ENCODE measurements at places on chromosomes 16 and 17.

- DNase-seq: no peak
Observed at GRCh38 chr16:65213866-65214595, 92.2 kb upstream of the CDH11 start.

DNA sequence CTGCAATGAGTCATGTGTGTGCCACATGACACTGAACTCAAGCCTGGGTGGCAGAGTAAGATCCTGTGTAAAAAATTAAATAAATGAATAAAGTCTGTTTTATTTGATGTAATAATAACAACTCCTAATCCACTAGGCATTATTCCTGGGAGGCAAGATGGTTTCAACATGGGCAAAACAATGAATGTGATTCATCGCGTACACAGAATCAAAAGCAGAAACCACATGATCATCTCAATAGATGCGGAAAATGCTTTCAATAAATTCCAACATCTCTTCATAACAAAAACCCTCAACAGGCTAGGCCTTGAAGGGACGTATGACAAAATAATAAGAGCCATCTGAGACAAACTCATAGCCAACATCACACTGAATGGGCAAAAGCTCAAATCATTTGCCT lies 195.4 kb downstream of the CDH11 start:
- DNase-seq: no peak

DNA sequence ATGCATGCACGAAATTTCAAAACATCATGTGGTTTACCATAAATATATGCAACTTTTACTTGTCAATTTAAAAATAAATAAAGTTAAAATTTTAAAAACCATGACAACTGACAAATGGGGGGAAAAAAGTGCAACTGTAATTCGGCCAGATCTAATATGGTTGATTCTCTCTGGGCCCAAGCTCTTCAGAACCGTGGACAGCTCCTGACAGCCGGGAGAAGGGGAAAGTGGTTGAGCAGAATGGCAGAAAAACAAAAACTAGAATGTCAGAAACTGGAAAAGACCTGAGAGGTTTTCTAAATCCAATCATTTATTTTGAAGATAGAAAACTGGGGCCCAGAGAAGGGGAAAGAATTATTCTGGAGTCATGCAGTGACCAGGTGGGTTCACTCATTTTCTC lies 126.6 kb downstream of the TMEM132E start:
- peak; percentile 40 for DNase-seq

DNA sequence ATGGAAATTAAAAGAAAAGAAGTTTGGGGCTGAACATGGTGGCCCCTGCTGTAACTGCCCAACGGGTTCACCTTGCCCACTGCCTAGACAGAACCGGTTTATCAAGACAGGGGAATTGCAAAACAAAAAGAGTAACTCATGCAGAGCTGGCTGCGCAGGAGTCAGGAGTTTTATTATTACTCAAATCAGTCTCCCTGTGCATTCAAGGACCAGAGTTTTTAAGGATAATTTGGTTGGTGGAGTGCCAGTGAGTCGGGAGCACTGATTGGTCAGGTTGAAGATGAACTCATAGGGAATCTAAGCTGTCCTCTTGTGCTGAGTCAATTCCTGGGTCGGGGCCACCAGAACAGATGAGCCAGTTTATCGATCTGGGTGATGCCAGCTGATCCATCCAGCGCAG lies 4.4 kb upstream of the SCPEP1 start:
- DNase-seq: no peak

- DNase-seq: no peak
Observed at GRCh38 chr17:72370819-72371218, 250.0 kb downstream of the SOX9 start.

DNA sequence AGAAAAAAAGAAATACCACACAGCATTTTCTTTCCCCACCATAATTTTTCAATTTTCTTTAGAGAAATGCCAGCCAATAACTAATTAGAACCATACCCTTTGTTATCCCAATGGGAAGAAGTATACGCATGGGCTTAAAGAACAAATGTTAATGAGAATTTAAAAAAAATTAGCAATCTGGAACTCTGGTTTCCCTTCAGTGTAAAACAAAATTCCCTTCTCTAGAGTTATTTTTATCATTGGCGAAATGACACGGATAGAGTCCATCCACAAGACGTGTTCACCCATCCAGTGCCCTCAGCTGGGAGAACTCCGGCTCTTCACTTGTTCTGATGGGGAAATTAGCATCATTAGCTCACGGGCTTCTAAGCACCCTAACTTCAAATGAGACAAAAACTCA lies 3.3 kb downstream of the NXN start:
- no peak for DNase-seq

DNA sequence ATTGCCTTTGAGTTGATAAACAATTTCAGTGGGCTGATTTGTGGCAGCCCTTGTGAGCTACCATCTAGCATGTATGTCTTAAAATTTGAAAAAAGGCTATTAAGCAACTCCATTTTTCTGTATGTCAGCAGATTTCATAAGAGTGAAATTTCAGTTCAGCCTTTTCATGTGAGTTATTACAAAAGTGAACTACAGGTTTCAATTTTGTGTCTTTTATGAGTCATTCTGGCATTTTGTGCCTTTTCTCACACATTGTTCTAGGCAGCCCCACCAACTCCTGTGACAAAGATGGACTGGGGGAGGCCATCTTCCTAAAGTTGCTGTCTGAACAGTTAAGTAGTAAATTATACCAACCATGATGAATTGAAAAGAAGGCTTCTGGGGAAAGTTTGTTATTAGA lies 52.1 kb downstream of the USP10 start:
- no peak for DNase-seq

DNA sequence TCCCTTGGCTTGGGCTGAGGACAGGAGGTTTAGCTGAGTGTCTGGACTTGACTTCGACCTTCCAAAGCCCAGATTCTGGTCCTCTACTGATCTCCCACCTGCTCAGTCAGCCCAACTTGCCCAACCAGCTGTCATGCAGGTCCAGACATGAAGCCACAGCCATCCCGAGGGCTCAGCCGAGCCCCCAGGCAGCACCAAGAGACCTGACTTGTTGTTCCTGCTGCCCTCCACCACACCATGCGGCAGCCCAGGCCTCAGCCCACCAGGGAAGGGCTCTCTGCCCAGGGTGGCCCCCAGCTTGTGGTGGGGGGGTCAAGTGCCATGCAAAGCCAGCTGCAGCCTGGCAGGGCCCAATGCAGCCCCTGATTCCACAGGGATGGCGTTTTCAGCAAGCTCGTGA lies 17.2 kb upstream of the CACNG4 start:
- DNase-seq: no peak

DNA sequence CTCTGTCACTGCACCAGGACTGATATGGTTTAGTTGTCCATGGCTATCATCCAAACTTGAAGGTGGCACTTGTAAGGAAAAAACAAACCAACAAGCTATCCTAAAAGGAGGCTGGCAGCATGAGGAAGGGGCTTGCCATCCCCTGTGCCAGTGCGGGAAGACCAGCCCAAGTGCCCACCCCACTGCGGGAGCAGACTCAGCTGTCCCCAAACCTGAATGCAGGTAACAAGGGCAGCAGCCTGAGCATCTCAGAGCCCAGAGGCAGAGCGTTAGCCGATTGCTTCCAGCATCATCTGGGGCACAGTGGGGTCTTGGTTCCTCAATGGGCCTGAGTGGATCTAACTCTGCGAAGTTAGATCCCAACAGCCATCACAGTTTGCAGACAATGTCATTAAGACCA lies 29.2 kb upstream of the C16orf78 start:
- no peak for DNase-seq

DNA sequence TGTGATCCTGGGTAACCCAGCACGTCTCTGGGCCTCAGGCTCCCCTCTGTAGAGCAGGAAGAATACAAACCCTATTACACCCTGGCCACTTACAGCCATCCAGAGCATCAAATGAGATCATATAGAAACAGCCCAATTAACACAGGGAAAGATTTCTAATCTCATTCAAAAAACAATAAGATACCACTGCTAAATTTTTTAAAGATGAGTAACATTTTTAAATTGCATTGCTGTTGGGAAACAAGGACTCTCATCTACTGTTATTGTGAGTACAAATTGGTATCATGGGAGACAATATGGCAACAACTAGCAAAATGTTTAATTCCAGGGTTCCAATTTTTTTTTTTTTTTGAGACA lies 41.1 kb downstream of the SRL start:
- DNase-seq: no peak

GRCh38 chr17:3532106-3532858 lies 25.3 kb downstream of the TRPV3 start:
- no peak for DNase-seq

DNA sequence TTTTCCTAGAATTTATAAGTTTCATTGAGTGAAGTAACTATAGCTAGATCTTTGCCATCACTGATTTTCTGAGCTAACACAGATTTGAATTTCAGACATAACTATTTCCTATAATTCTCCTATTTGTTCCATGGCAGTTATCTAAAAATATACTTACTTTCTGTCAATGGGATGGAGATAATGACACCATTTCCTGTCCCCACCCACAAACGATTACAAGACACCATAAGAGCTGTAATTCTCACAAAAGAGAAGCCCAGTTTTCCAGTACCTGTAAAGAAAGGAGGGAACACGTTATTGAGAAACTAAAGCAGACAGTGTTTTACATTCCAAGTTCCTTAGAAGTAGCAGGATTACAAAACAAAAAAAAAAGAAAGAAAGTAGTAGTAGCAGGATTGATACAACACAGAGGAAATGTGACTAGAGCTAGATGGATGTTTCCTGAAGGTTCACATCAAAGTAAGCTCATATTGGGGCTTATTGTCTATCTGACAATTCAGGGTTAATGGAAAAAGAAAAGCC lies 110.9 kb upstream of the TOB1 start:
- no peak for DNase-seq

- DNase-seq: peak; percentile 70
Observed at GRCh38 chr16:67663151-67663876, 2.6 kb downstream of the PARD6A start.

GRCh38 chr16:3017344-3017743 lies 639 bp downstream of the CLDN6 start:
- DNase-seq: no peak

DNA sequence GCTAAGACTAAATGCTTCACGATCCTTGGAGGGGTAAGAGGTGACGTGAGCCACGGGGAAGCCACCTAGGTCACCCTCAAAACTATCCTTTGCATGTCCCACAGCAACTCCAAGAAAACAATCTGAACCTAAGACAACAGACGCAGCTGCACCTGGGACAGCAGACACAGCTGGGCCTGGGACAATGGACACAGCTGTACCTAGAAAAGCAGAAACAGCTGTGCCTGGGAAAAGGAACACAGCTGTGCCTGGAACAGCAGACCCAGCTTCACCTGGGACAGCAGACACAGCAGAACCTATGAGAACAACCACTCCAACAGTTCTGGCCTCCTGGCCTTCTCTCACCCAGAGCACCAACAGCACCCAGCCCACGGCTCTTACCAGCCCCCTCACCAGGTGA lies 11.7 kb upstream of the CD300LD start:
- DNase-seq: no peak

DNA sequence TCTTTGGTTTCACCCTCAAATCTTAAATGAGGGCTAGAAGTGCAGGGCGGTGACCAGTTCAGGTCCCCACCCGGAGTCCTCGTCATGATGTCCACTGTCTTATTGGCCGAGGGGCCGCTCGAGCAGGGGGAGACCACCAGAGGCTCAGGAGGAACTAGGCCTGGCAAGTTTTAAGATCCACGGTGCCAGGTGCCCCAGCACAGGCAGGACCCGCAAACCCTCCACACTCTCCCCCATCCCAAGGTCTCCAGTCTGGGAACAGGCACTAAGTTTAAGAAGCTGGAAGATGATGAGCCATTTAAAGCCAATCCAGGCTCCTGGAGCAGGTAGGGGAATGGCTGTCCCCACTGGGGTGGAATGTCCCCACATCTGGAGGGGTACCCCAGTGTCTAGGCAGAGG lies 4.1 kb downstream of the DLX3 start:
- DNase-seq: no peak

GRCh38 chr17:4318596-4318995 lies 47.9 kb downstream of the UBE2G1 start:
- DNase-seq: no peak

DNA sequence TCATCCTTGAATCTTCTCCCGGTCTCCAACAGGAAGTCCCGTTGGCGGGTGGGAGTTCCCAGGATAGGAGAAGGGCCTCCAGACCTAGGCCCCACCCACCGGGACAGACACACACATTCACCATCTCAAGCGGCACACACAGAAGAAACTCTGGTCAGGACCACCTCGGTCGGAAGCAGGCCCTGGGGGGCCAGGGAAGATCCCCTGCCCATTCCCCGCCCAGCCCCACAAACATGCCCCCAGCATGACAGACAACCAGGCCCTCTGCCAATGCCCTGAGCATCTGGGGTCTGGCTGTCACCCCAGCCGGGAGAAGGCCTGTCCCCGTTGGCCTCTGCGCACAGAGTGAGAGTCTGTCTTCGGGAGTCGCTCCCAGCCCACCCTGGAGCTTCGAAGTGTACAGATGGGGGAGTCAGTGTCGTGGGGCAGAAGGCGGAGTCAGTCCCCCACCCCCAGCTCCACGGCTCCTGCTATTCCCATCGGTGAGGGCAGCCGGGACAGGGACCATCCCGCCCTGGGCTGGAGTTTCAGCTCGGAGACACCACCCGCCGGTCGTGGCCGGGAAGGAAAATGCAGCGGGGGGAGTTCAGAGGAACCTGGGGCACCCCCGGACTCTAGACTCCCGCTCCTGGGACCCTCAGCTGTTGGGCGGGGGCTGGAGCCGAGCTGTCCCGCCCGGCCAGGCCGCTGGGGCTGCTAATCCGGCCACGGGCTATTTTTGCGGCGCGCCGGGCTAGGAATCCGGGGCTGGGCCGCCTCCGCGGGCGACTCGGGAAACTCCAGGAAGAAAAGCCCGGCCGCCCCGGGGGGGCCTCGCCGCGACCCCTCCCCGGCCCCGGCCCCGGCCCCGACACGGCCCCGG lies 660 bp downstream of the RHBDF1 start:
- DNase-seq: no peak

DNA sequence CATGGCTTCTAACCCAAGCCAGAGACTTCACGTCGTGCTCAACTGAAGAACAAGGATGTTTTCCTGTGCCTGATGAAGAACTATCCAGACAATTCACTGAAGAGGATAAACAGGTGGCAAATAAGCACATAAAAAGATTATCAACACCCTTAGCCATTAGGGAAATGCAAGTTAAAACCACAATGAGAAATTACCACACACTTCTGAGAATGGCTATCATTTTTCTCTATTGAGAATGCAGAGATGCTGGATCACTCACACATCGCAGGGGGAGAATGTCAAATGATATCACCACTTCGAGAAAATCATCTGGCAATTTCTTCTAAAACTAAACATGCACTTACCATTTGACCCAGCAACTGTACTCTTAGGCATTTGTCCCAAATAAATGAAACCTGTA lies 162.8 kb downstream of the IRX3 start:
- DNase-seq: no peak

Measured in stimulated activated CD8-positive, alpha-beta memory T cell treated with anti-CD3 and anti-CD28 coated beads, Interleukin-4, amount 100 ng/mL, for 48 hours (primary cell).